ENCODE measurements at places on chromosomes 4 and X.

- DNase-seq: no peak
These were observed 5.6 kb downstream of the TASL start for GRCh38 chrX:30572004-30572403.

- no peak for DNase-seq
These were observed 78.7 kb upstream of the DCLK2 start for GRCh38 chr4:149999485-150000074.

DNA sequence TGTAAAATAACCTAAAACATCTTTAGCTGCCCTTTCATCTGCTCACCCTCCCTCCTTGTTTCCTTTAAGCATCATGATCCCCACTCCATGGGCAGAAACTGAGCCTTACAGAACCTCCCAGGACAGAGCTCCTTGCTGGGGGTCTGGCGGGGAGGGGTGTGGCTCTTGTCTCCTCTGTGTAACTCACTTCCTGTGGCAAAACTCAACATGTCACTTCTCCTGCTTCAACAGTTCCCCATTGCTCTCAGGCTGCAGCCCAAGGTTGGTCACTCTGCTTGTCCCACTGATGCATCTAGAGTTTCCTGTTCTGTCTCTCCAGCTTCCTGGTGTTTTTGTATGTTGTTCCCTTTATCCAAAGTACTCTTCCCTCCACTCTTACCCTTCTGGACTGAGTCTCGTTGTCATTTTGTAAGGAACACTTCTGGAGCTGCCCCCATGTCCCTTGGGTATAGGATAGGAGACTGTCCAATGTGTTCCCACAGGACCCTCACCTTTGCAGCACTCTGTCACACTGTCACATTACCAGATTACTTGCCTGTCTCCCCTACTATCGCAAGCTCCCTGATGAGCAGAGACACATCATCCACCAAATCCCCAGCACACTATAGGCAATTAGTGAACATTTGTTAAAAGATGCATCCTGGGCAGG, 19.6 kb downstream of the TMEM31 start:
- DNase-seq: no peak

DNA sequence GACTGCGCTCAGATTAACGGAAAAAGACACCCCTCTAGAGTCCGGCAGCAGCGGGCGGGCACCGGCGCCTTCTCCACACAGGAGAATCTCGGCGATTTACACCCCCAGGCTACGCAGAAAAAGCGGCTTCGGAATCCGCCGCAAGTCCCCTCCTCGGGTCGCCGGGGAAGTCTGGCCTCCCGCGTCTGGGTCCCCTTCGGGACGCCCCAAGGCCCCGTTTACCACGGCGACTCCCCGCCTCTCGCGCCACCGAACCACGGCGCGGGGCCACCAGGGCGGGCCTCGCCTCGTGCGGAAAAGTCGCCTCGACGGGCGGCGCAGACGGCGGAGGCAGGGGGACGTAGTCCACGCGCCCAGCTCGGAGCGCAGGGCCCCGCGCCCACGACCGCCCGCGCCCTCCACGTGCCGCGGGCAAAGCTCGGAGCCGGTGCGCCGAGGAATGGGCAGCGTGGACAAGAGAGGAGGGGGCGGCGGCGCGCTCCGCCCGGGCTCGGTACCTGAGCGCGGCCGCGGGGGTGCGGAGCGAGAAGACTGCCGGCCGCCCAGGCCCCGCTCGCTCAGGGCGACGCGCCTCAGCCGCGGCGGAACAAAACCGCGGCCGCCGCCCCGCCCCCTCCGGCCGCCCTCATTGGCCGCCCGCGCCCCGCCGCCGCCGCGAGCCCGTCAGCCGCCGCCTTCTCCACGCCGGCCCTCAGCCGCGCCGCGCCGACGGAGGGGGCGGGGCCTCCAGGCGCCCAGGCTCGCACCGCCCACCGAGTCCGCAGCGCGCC, at the start of gene FAM53A:
TSS of gene FAM53A (minus strand) at position 578 of the 770 bp plus-strand sequence. CDS start 15,572 bp downstream, outside the sequence.
- DNase-seq: no peak

DNA sequence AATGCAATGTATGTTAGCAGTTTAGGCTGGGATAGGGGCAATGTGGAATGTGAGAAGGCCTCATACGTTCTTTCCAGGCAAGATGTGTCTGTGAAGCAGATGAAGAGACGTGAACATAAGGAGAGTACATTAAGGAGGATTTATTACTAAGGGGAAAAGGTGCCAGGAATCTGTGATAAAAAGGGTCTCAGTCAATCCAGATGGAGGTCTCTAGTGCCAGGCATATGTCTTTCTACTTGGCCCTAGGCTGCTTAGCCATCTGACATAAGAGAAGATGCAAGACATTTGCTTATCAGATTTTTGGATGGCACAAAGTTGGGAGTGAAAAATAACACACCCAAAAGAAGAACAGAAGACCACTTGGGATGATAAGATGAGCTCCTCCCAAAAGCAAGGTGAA, 93.0 kb upstream of the PRKG2 start:
- DNase-seq: no peak

- no peak for DNase-seq
These were observed 28.3 kb upstream of the BTC start for GRCh38 chr4:74822603-74823002.

DNA sequence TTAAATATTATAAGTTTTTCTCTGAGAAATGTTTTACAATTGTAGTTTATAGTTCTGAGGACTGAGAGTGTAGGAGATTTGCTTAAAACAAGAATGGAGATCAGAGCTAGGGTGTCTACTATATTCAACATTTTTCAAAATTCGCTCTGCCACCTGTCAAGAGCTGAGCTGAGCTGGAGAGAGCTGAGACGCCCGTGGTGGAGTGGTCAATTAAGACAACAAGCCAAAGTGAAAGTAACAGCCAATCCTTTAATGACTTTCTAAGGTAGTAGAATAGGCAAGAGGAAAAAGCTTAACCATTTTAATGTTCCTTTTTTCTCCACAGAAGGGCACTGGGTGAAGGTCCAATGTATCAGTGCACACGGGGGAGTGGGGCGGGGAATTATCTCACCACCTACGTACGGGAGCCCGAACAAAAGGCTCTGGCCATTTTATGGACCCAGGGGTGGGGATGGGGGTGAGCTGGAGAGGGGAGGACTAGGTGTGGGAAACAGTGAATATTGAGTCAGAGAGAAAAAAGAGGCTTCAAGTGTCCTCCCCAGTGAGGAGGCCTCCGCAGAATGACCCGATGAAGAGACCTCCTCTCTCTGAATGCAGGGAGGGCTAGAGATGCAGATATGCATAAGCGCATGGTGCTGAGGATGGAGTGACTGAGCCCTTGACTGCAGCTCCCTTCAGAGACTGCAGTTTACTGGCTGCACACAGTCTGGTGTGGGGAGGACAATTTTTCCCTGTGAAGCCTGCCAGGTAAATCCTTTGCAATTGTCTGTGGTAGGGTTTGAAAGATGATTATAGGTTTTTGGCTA, 60.8 kb downstream of the SPCS3 start:
- DNase-seq: no peak

Measured in stimulated activated CD8-positive, alpha-beta memory T cell treated with anti-CD3 and anti-CD28 coated beads, Interleukin-2, amount 100 ng/mL, for 1 hour (primary cell).